ENCODE measurements at places on chromosomes 7 and 10.

DNA sequence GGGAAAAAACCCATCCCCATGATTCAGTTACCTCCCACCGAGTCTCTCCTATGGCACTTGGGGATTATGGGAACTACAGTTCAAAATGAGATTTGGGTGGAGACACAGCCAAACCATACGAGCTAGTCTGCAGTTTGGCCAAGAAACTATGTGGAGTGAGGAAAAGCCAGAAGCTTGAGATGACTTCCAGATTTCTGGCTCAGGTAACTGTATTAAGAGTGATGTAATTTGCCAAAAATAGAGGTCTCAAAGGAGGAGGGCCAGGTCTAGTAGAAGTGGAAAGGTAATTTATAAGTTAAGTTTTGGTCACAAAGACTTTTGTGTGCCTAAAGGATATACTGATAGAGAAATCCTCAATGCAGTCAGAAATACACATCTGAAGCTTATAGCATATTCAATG is 279.7 kb upstream of the MGMT start:
- DNase-seq: peak; percentile 84

GRCh38 chr10:65751218-65751617 is 1174.6 kb upstream of the LRRTM3 start:
- DNase-seq: no peak

DNA sequence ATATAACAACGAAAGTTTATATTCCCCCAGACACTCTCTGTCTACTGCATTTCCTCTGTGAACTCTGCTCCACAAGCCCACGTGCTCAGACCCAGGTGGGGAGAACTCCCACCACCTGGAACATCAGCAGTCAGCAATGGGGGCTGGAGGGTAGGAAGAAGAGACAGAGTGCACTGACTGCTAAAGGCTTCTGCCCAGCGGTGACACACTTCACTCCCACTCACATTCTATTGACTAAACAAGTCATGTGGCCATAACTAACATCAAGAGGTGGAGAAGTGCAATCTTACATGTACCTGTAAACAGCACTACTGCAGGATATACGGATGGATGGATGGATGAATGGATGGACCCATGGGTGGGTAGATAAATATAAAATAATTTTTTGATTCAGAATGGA is 122.2 kb downstream of the MPP7 start:
- no peak for DNase-seq

- no peak for DNase-seq
These were observed 64.8 kb upstream of the GRM8 start for GRCh38 chr7:127317447-127317961.

DNA sequence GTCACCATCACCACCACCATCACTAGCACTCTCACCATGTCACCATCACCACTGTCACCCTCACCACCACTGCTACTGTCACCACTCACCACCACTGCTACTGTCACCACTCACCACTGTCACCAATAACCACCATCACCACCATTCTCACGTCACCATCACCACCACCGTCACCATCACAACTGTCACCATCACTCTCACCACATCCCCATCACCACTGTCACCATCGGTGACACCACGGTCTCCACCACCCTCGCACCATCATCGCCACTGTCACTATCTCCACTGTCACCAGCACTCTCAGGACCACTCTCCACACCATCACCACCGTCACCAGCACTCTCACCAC is 130.4 kb downstream of the MAD1L1 start:
- DNase-seq: no peak

DNA sequence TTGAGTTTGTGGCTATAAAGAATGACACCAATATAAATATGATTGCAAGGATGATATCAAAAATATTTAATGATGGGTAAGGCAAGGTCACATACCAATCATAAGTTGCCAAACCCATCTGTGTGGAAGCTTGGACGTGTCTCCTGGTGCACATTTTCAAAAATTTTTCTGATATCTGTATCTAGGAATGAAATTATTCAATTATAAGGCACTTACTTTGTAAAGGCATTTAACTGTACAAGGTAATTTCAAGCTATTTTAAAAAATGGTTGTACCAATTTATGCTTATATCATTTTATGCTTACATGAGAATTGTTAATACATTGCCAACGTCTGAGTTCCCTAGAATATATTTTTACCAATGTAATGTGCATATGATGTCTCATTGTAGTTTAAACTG is 306.4 kb upstream of the CACNA2D1 start:
- no peak for DNase-seq

GRCh38 chr10:36473122-36473521 is 652.3 kb upstream of the ANKRD30A start:
- DNase-seq: no peak

- no peak for DNase-seq
These were observed 132.1 kb downstream of the INHBA start for GRCh38 chr7:41570766-41571165.

DNA sequence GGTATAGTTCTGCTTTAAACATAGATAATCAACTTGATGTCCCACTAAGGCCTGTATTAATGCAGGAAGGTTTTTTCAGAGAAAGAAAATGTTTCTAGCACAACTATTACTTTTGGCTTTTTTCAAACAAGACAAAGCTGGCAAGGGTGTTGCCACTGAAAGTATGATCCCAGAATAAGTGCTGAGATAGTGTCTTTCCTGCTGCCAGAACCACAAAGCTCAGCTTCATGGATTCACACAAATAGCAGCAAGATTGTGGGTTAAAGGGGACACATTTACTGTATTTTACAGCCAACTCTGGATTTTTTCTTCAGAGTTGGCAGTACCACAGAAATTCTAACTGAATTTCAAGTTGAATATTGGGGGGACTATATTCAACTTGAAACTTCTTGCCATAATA is 4.3 kb downstream of the NCOA4 start:
- no peak for DNase-seq

GRCh38 chr7:116950889-116951351 is 2.4 kb upstream of the ST7 start:
- DNase-seq: no peak

DNA sequence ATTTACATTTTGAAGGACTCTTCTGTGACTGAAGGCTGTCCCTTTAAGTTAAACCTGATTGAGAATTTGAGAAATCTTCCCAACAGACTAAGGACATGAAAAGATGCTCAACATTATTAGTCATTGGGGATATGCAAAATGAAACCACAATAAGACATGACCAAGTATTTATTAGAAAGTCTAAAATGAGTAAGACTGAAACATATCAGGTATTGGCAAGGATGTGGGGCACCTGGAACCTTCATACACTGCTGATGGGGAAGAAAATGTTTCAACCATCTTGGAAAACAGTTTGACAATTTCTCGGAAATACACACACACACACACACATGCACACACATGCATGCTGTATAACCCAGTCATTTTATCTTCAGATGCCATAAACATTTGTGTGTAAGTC is 132.1 kb upstream of the CDK6 start:
- no peak for DNase-seq

GRCh38 chr7:128311013-128311412 is 32.7 kb downstream of the RBM28 start:
- no peak for DNase-seq

GRCh38 chr10:15346440-15347141 is 24.5 kb downstream of the FAM171A1 start:
- DNase-seq: no peak

GRCh38 chr10:27619329-27619728 is 115.2 kb downstream of the RAB18 start:
- no peak for DNase-seq

DNA sequence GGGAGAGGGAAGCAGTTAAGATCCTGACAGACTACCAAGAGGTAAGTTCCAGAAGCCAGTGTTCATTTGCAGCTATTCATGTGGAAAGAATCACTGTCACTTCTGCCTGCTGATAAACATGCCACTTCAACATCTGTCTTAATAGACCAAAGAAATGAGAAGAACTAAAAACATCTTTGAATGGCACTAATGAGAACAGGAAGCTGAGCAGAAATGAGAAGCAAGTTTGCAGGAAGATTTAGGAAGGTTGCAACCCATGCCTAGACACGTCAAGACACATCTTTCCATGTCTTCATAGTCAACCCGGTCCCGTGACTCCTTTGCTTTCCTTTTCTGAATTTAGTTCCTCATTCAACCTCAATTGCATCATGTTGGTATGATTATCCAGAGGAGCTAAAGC is 180.0 kb downstream of the PDE1C start:
- peak; percentile 79 for DNase-seq

- DNase-seq: no peak
These were observed 40.2 kb downstream of the NCAPG2 start for GRCh38 chr7:158664406-158664805.

Data from muscle of leg (tissue), 16 donors.